ENCODE measurements at places on chromosomes 4 and X.

DNA sequence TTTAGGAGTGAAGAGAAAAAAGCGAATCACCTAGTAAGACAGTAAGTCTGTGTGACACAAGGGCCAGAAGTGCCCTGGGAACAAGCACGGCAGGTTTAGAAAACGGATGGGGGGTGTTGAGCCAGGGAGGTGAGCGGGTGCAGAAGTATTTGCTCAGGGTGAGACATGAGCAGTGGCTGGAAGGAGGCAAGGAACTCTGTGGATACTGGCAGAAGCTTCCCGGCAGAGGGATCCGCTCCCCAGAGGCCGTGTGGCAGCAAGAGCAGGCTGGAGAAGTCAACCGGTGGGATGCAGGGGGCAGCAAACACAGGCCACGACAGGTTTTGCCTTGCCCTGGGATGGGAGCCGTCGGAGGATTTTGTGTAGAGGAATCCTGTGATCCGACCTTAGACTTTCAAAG is 2.3 kb upstream of the UVSSA start:
- DNase-seq, result no peak

DNA sequence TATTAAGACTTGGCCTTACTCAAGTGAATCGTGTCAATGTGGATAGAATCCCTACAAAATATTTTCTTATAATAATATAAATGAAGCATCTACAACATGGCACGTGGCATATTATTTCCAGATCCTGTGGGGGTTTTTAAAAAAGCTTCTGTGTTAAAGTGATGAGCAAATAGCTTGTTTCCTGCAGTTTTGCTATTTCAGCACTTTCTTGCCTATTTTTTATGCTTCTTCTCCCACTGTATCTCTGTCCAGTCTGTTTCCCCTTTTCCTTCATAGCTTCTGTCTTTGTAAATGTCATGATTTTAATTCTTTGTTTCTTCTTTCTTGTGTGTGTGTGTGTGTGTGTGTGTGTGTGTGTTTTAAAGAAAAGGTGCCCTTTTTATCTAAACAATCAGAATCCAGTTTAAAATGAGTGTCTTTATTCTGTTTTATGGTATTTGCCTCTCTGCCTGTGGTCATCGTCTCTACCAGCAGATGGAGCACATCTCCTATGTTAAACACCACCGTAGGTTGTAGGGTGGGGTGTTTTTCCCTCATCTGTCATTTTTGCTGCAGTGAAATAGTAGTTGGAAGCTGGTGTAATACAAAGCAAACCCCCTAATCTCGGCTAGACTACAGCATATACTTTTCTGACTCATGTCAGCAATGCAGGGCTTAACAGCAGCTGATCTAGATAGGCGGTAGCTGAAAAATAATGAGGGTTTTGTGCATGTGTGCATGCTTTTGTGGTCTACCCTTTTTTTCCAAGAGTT is 33.1 kb downstream of the FTHL17 start:
- DNase-seq, result no peak

DNA sequence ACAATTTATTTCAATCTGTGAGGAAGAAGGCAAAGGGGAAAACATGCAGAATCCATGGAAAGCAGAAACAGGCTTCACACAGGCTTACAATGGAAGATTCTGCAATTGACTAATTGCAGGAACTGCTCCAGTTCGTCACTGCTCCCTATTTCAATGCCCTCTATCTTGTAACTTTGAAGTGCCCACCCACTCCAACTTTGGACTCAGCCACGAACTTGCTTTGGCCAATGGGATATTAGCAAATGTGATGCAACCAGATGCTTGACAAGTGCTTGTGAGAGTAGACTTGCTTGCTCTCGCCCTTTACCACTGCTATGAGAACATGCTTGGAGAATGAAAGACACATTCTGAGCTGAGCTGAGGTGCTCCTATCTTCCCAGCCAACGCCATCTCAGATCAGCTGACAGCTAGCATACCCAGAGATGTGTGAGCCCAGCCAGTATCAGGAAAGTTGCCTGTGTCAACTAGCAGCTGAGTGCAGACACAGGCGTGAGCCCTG is 105.7 kb upstream of the PTCHD1 start:
- DNase-seq, result no peak

GRCh38 chrX:8897259-8897658 is 96.1 kb upstream of the FAM9A start:
- no peak for DNase-seq

GRCh38 chrX:129188231-129188630 is 335.1 kb downstream of the SMARCA1 start:
- DNase-seq, result no peak

GRCh38 chr4:94623126-94623911 is 134.4 kb upstream of the BMPR1B start:
- no peak for DNase-seq

DNA sequence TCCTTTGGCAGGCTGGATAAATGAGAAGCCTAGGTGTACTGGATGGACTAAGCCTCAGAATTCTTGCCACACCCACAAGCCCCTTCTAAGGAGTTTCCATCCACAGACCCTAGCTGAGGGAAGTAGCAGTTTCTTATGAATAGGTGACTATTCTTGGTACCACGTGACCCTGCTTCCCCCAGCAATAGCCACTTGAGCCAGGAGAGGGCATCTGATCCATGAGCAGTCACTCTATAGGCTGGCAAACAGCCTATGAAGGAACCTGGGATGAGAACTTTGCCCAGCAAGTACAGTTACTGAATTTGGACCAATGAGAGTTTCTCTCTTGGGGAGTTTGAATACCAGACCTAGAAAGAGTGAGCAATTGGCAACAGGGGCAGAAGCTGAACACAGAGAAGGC is 84.0 kb downstream of the RTL9 start:
- DNase-seq, result no peak

DNA sequence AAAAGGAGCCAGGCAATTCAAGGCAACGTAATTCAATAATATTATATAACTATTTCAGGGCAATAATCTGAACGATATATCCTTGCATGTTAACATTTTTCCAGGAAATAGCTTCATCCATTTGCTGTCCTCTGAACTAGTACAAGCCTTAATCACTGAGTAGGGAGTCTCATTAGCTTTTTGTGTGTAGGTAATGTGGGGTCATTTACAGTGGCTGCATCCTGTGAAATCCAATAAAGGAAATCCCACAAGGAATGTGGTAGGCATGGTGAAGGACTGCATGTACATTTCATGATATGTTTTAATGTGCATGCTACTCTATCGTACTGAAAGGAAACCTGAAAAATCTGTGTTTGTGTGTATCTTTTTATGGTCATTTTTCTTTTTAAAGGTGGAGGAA is 103.5 kb downstream of the SLC4A4 start:
- DNase-seq, result no peak

GRCh38 chrX:12672367-12673106 is 118.7 kb upstream of the PRPS2 start:
- DNase-seq, result no peak

DNA sequence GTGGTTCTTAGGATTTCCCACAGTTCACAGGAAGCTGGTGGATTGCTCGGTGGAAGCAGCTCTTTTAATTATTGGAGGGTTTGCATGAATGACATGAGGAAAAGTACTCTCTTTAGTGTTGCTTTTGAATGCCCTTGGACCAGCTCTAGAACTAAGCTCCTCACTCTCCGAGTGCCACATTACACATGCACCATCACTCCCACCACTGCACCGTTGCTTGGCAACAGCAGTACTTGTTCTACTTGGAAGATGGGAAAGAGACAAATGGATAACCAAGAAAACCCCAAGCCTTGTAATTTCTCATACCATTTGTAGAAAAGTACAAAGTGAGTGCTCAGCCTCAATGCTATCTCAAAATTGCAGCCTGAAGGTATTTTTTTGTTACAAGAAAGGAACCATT is 620.2 kb upstream of the BOD1L1 start:
- DNase-seq, result no peak

- DNase-seq, result no peak
These were observed 52.6 kb upstream of the NAP1L2 start for GRCh38 chrX:73267206-73267605.
